T-cell (primary cell): ENCODE measurements at places on chromosomes 12 and 14.

DNA sequence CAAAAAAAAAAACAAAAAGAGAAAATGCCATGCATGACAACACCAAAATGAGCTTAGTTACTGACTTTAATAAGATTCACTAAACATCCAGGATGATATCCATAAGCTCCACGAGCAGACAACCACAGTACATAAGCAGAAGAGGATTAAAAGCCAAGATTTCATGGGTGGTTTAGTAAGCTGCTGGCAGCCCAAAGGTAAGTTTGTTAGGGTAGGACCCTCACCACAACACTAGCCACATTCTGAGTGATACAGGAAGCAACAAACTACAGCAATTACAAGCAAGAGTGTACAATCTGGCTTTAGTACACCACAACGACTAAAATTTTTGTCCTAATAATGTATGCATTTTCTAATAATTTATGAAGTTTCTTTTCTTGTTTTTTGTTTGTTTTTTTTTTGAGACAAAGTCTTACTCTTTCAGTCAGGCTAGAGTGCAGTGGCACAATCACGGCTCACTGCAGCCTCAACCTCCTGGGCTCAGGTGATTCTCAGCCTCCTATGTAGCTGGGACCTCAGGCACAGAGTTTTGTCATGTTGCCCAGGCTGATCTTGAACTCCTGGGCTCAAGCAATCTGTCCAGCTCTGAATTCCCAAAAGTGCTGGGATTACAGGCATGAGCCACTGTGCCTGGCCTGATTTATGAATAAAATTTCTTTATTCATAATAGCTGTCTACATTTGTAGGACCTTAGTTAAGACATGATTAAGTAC is 221.4 kb downstream of the MED13L start:
- no peak for DNase-seq

DNA sequence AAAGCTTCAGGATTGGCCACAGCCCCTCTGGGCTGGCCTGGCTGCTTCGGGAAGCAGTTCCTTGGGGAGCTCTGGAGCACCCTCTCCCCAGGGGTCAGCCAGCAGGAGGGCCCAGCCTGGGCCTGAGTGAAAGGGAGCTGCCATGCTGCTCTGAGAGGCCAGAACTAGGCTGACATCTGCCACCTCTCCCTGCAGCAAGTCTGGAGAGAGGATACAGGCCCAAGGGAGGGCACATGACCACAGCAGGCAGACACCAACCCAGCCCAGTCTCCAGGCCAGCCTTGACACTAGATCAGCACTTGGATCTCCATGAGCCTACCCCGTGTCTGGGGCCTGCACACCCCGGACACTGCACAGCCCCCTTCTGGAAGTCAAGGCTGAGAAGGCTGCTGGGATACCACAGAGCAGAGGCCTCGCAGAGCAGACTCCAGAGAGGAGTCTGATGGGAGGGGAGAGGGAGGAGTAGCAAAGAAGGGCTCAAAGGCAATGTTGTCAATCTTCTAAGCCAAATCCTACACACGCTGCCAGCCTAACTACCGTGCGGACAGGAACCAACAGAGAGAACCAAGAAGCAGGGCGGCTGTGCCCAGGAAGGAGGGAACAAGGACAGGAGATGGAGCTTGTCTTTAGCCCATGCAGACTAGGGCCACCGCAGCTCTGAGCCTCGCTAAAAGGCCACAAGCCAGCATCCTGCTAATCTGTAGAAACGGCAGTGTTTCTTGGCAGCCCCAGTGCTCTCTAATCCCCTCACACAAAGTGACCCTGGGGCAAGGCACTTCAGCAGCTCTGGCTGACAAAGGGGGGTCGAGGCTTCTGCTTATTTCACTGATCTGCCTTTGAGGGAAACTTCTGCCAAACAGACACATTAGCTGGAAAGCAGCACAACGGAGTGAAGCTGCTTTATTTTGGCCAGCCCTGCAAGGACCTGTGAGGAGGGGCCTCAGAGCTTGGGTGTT is 12.9 kb downstream of the COL2A1 start:
- DNase-seq, result no peak

DNA sequence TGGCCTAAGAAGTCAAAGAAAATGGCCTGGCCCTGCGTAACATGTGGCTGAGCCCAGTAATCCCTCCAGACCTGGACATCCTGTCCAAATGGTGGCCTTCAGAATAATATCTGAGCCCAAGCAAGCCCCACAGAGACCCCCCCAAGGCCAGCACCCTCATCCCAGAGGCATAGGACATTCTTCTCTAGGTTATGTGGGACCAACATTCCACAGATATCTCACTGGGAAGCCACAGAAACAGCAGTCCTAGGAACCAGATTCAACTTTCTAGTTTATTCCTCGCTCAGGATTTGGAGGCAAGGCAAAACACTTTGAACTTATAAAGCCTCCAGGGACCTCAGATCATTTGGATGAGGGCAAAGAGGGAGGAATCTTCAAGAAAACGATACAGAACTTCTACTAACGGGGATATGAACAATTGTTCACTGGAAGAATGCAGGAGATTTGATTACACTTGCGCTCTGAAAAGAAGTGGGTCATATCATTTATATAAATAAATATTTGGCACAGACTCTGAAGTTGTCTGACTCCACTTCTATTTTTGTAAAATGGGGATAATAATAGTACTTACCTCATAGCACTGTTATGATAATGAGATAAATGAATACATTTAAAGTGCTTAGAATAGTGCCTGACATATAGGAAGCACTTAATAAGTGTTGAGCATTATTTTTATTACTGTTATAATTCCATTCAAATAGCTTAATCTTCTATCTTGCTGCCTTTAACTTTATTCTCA is 171.5 kb downstream of the NUAK1 start:
- DNase-seq, result no peak

- no peak for DNase-seq
Measured at GRCh38 chr14:51484485-51484884, 167.2 kb upstream of the FRMD6 start.

DNA sequence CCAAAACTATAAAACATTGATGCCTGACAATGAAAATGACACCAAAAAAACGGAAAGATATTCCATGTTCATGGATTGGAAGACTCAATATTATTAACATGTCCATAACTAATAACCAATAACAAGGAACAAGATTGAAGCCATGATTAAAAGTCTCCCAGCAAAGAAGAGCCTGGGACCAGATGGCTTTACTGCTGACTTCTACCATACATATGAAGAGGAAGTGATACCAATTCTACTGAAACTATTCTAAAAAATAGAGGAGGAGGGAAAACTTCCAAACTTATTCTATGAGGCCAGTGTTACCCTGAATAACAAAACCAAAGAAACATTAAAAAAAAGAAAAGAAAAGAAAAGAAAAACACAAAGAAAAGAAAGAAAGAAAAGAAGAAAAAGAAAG is 54.6 kb upstream of the ATF7IP start:
- DNase-seq, result no peak

GRCh38 chr12:15627995-15628945 is 160.9 kb downstream of the EPS8 start:
- DNase-seq, result no peak

DNA sequence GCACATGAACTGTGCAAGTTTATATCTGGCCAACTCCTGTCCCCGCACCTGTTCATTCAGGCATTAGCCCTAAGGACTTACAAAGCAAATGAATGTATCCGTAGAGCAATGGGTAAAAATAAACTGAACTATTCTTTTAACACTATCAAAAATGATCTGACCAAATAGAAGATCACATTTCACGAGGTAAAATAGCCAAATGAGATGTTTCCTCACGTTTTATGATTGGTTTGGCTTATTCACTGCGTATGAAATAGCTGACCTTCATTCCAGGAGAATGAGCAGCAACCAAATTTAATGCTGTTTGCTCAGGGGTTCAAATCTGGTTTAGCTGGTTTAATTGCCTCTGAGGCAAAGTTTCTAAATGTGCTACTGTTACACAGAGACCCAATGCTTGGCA is 216.0 kb upstream of the EEA1 start:
- DNase-seq, result no peak

DNA sequence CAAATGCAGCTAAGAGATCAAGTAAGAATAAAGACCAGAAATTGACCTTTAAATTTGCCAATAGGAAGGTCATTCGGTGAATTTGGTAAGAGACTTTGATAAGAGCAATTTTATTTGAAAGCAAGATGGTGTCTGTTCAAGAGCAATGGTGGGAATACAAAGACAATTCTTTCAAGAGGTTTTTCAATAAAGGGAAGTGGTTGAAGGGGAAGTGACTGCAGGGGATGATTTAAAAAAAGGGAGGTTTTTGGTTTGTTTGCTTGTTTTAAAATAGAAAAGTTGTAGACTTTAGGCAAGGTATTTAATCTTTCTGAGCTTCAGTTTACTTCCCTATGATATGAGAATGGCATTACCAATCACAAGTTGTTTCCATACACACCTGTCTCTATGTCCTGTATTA is 4.3 kb upstream of the APPL2 start:
- no peak for DNase-seq

- no peak for DNase-seq
Measured at GRCh38 chr12:126397071-126397581, 1331.9 kb downstream of the AACS start.

- no peak for DNase-seq
Measured at GRCh38 chr12:98238515-98239130, 276.8 kb upstream of the TMPO start.

- DNase-seq, result no peak
Measured at GRCh38 chr12:32949815-32950214, 53.2 kb upstream of the PKP2 start.

DNA sequence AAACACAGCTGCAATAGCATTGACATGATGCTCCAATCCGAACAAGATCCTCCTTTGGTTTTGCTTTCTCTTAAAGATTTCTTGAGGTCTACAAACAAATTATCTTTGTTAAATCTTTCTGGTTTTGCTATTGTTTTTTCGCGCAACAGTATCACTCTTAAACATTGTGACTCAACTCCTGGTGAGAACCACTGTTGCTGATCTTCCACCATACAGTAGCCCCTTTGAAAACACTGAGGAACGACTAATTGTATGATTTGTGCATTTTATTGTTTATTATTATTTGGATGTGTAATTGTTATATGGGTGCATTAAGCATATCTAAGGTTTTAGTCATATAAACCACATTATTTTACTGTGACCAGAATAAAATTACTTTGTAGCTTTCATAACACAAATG is 282.8 kb downstream of the EGLN3 start:
- DNase-seq, result no peak

DNA sequence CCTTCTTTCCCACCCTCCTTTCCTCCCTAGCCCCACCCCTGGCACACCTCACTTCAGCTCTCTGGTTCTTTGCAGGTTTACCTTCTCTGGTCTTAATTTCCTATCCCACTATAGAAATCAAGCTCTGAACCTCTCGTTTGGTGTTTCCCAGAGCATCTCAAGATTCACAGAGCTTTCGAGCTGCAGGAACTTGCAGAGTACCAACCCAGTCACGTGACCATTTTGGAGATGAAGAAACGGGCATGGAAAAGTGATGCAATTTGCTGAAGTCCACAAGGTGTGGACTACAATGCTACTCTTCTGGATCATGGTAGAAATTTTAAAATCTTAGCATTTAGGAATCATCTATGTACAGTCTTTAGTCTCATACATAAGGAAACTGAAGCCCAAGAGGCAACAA is 205.8 kb downstream of the NTF3 start:
- DNase-seq, result no peak

DNA sequence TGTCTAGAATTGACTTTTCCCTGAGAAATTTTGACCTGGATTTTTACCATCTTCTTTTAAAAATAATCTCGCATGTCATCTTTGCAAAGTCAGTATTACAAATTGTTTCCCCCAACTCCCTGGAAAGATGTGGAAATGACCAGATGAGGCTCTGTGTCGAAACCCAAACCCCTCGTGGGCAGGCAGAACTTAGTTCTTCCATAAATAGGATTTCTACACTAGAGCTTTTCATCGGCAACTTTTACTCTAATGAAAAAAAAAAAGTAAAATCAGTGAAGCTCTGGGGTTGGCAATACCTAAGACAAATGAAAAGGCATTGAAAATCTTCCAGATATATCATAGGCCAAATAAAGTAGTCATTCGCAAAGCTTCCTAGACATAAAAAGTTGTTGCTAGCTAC is 17.0 kb downstream of the SSPN start:
- DNase-seq, result no peak

GRCh38 chr12:54173906-54174471 is 14.8 kb downstream of the SMUG1 start:
- no peak for DNase-seq

GRCh38 chr12:132084621-132085290 is 59.4 kb downstream of the DDX51 start:
- peak; percentile 56 for DNase-seq

GRCh38 chr12:17992002-17992656 is 97.9 kb downstream of the RERGL start:
- no peak for DNase-seq

GRCh38 chr12:51643951-51644350 is 52.9 kb downstream of the SCN8A start:
- DNase-seq, result no peak

- DNase-seq, result no peak
Measured at GRCh38 chr12:132393991-132394949, 64.9 kb upstream of the GALNT9 start.

GRCh38 chr12:2535583-2536204 is 259.1 kb upstream of the FKBP4 start:
- no peak for DNase-seq

- no peak for DNase-seq
Measured at GRCh38 chr12:19946550-19946949, 421.8 kb upstream of the PDE3A start.

DNA sequence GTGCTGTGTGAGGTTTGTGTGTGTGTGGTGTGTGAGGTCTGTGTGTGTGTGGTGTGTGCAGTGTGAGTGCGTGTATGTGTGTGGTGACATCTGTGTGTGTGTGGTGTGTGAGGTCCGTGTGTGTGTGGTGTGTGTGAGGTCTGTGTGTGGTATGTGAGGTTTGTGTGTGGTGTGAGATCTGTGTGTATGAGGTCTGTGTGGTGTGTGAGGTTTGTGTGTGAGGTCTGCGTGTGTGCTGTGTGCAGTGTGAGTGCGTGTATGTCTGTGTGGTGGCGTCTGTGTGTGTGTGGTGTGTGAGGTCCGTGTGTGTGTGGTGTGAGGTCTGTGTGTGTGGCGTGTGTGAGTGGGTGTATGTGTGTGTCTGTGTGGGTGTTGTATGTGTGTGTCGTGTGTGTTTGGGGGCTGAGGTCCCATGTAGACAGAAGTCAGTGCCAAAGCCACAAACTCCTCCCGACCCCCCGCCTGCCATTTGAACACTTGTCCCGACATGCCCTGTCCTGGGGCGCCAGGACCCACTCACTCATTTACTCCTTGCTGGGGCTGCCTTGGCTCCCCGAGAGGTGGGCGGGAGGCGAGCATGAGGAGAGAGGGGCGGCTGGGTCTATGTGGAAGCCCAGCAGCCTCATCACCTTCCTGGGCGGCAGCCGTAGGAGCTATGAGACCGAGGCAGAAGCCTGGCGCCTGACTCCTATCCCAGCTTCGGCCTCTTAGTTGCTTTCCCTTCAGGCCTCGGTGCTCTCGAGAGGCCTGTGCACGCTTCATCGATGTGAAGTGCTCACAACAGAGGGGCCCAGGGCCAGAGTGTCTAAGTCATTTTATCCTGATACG is 20.5 kb downstream of the RILPL1 start:
- DNase-seq, result no peak
